ENCODE measurements at places on chromosomes 3 and 15.

- DNase-seq: no peak
Measured at GRCh38 chr15:40943764-40944365, 9.4 kb upstream of the CHAC1 start.

GRCh38 chr3:124075753-124076152 lies 83.8 kb upstream of the ROPN1 start:
- no peak for DNase-seq

- no peak for DNase-seq
Measured at GRCh38 chr3:28347374-28348264, 902 bp upstream of the ZCWPW2 start.

DNA sequence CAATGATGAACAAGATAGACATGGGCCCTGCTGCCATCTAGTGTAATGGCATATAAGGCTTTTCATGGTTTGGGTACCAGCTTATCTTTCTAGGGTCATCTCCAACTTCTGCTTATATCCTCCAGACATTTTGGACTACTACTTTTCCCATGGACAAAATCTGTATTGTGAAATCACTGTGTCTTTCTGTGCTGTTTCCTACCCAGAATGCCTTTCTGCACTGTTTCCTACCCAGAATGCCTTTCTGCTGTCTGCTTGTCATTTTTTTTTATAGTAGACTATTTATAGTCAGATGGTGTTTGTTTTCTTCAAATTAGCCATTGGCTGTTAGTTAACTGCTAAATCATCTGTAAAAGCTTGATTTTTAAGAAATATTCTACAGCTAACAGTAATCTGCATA lies 20.1 kb downstream of the VPS8 start:
- DNase-seq: no peak

GRCh38 chr3:9129365-9129764 lies 120.1 kb downstream of the SRGAP3 start:
- DNase-seq: no peak

GRCh38 chr3:43505351-43505750 lies 116.5 kb downstream of the ANO10 start:
- DNase-seq: no peak

DNA sequence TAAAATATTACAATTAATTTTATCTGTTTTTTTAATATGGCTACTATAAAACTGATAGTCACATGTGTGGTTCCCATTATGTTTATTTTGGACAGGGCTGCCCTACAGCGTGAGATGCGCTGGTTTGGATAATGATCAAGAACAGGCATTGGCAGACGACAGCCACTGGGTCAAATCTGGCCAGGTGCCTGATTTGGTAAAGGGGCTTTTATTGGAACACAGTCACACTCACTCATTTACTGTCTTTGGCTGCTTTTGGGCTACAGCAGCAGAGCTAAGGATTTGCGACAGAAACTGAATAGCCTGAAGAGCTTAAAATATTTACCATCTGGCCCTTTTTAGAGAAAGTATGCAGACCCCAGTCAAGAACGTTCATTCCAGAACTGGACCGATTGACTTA lies 724.2 kb upstream of the CFAP20DC start:
- no peak for DNase-seq

DNA sequence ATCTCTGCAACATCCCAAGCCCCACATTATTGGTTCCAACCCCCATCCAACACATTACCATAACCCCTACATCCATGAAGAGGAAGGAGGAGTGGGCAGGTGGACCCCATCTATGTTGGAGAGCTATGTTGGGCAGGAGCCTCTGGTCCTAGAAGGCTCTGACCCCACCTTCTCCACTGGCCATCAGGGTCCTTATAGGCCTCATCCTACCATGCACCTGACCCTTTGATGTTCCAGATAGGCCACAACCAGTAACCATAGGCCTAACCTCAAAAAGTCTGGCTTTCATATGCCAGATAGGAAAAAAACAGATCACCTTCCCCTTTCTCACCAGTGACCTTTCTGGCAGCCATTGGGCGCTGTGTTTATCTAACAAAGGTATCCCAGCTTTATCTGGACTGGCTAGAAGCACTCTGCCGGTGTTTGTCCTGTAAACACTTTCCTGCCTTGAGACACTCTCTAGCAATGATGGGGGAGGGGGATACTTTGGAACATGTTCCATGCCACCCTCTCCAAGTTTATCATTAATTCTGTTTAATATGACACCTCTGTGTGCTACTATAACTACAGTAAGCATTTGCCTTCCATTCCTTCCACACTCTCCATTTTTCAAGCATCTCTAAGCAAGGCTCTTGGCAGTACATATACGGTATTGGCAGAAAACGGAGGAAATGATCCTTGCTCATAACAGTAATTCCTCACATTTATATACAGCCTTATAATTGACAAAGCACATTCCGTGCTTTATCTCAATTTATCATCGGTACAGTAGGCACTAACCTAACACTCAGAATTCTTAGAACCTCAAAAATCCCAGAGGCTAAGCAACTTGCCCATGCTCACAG lies 377.1 kb downstream of the VPS13C start:
- DNase-seq: peak; percentile 60
